ENCODE measurements at places on chromosomes 16 and 17.

DNA sequence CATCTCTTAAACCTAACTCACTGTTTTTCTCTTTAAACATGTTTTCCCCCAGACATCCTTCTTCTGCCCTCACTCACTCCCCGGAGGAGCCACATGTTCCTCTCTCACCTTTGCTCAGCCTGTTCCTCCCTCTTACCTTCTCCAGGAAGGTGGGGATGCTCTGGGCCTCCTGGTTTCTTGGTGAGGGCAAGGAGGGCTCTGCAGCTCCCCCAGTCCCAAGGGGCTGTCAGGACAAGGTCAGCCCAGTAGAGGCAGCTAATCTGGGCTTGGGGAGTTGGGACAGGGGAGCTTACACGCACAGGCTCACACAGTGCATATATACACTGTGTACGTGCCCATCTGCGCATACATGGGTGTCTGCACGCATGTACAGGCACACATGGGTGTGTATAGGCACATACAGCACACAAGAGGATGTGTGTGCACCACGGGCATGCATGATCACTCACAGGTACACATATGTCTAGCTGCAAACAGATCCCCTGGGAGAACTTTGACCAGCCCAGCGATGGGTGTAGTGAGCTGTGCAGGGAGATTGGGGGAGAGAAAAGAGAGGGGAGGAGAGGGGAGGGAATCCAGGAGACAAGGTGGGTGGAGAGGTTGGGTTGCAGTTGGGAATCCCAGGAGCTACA, 28.6 kb upstream of the SPNS3 start:
- no peak for DNase-seq

GRCh38 chr16:52437277-52437670, 109.7 kb downstream of the TOX3 start:
- DNase-seq = no peak

GRCh38 chr16:66135838-66136237, 230.7 kb upstream of the CDH5 start:
- no peak for DNase-seq

- no peak for DNase-seq
Observed at GRCh38 chr17:68497885-68498319, 14.3 kb upstream of the PRKAR1A start.

- DNase-seq = no peak
Observed at GRCh38 chr16:76035689-76036088, 241.5 kb upstream of the CNTNAP4 start.
